Sigmoid colon (tissue), 7 donors: ENCODE measurements at places on chromosomes 3 and 15.

DNA sequence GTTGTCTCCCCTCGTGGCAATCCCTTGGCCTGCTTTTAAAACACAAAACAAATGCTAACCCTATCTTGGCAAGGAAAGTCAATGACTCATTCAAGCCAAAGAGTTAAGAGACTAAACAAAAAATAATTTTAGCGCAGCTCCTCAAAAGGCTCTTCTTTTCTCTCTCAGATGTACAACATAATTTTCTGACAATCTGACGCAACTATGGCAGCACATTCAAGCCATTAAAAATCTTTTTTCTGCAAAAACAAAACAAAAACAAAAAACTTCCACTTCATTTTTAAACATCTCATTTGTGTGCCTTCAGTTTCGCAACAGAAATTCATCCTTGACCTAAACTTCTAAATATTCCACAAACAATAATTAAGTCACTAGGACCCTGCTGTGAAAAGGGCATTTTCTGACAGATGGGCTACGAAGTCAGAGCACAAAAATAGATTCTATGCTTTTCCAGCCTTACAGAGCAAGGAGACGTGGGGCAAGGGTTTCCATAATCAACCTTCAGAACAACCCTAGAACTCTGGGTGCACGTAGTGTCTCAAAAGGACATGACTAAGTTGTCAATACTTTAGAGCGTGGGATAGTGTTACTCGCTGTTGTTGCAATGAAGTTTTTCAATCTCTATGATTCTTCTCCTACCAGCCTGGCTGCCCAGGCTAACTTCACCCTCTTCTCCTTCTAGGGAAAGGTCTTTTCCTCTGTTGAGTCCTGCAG lies 84.3 kb downstream of the MB21D2 start:
- no peak overlapping the region for H3K4me3 ChIP-seq
- H3K27ac ChIP-seq, result peak overlapping the region; percentile 40
- no peaks in the 10 kb centered on the region for H3K27me3 ChIP-seq

DNA sequence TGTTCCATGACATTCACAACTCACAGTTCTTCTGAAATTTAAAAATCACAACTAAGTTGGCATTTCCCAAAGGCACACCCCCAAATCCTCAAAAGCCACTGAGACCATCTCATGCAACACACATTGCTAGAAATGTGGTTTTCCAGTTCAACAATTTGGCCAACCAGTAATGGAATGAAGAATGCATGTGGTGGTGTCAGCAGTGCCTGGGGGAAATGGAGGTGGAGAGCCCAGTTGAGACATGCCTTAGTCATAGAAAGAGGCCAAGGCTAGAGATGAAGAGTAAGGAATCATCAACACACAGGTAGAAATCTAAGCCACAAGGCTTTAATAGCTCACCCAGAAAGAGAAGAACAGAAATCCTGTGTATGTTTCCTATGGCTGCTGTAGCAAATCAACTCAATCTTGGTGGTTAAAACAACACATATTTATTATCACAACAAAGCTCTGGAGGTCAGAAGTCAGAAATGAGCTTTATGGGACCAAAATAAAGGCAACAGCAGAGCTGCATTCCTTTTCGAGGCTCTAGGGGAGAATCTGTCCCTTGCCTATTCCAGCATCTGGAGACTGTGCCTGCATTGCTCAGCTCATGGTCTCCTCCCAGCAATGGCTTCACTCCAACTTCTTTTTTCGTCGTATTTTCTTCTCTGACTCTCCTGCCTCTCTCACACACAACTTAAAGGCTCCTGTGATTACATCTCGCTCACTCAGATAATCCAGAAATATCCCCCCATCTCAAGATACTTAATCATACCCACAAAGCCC lies 54.0 kb downstream of the SNTN start:
- H3K36me3 ChIP-seq, result no peaks in the 10 kb centered on the region
- no peak overlapping the region for H3K4me3 ChIP-seq
- H3K4me1 ChIP-seq, result no peaks in the 10 kb centered on the region
- H3K27ac ChIP-seq, result no peak overlapping the region

DNA sequence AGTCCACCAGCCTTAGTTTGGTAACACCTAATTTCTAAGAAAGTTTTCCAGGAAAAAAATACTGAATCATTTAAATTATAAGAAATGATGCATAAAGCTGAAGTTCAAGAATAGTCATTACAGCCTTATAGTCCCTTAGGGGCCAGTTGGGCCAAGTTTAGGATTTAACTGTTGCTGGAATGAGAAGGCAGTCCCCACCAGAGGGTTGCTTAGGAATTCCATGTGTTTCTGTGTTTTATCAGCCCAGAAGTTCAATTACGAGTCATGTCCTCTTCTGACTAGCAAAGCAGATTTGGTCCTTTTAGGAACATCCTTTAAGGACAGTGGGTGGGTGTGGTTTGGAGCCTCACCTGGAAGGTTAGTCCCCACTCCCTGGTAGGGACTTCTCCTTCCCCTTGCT lies 57.0 kb upstream of the NR2E3 start:
- H3K36me3 ChIP-seq, result no peaks in the 10 kb centered on the region
- H3K4me3 ChIP-seq, result no peak overlapping the region
- no peaks in the 10 kb centered on the region for H3K4me1 ChIP-seq
- no peak overlapping the region for H3K27ac ChIP-seq
- peak; percentile 14 for DNase-seq
- H3K27me3 ChIP-seq, result no peaks in the 10 kb centered on the region

- no peaks in the 10 kb centered on the region for H3K27me3 ChIP-seq
Measured at GRCh38 chr3:196397941-196398340, 34.3 kb downstream of the UBXN7 start.

DNA sequence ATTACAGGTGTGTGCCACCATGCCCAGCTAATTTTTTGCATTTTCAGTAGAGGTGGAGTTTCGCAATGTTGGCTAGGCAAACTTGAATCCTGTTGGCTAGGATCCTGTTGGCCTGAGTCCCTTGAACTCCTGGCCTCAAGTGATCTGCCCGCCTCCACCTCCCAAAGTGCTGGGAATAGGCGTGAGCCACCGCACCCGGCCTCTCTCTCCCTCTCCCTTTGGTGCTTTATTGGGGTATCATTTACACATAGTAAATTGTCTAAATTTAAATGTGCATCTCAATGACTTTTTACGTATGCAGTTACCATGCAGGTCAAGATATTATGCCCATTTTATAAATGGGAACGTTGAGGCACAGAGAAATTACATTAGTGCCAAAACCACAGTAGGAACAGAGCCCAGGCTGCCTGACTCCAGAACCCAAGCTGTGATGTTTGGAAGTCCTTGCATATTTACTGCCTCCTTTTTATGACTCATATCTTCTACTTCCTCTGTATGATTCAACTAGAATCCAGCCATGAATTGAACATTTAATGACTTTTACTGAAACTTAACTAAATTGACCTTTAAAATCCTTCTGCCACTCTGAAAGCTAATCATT lies 34.0 kb upstream of the RPP14 start:
- no peak for DNase-seq
- no peaks in the 10 kb centered on the region for H3K27me3 ChIP-seq
- no peak overlapping the region for H3K4me3 ChIP-seq
- no peaks in the 10 kb centered on the region for H3K36me3 ChIP-seq

- H3K36me3 ChIP-seq, result peaks cover under 1% of the 10 kb centered on the region
- peak overlapping the region; percentile 10 for H3K27ac ChIP-seq
- H3K4me3 ChIP-seq, result peak overlapping the region; percentile 50
- H3K4me1 ChIP-seq, result peaks cover 28% of the 10 kb centered on the region
Measured at GRCh38 chr3:128076483-128077201, 24.4 kb downstream of the SEC61A1 start.
